ENCODE measurements at places on chromosomes 16 and 17. TPM values are rescaled to one million over a fixed set of nuclear protein-coding genes. Genes with fewer than 3 reads are reported as not detected.
A peak's percentile ranks its signal among the peaks of the same experiment; 100 is the strongest.

MMP28 gene
- 55.6 TPM for total RNA-seq

NAT9 gene
- 40.8 TPM for total RNA-seq

GCGR gene
- not detected for total RNA-seq

CD300LF gene
- 38.0 TPM for total RNA-seq

DNA sequence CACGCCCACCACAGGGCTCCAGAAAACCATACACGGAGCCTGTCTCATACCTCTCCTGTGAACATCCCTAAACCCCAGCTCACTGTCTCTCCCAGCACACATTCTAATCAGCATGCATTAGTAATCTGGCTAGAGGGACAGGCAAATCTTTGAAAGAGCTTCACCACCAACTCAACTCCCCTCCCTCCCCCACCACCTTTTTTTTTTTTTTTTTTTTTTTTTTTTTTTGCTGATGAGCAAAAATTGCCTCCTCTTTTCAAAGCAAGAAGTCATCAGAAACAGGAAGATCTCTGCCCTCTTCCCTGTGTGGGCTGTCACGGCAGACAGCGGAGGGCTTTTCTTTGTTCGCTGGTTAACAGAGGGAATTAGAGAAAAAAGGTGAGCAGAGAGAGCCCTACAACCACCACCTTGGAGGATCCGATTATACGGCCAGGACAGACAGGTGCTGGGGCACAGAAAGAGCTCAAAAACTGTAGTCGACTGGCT, 19.9 kb downstream of the GAS7 start:
- no peak overlapping the region for H3K27ac ChIP-seq
- no peak overlapping the region for H3K4me3 ChIP-seq
- H3K4me1 ChIP-seq: no peaks in the 10 kb centered on the region
- DNase-seq: no peak
- no peaks in the 10 kb centered on the region for H3K36me3 ChIP-seq

DNA sequence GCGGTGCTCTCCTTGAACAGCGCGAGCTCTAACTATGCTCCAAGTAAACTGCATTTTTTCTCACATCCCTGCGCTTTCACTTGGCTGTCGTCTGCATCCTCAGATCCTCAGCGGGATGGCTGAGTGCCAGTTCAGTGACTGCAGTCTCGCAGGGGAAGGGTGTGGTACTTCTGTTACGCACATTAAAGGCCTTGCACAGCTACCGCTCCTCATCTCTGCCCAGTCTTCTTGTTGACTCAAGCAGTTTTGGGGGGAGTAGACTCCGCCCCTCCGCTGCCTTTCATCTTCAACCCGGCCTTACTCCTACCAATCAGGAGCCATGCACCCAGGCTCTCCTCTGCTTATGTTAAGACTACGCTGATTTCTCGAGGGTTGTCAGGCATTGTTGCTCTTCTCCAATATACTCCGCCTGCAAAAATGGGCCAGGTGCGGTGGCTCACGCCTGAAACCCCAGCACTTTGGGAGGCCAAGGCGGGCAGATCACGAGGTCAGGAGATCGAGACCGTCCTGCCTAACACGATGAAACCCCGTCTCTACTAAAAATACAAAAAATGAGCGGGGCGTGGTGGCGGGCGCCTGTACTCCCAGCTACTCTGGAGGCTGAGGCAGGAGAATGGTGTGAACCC, 10.0 kb downstream of the ATP5PD start:
- peak; percentile 76 for DNase-seq
- H3K27me3 ChIP-seq: no peaks in the 10 kb centered on the region
- peaks cover 42% of the 10 kb centered on the region for H3K36me3 ChIP-seq
- peak overlapping the region; percentile 84 for H3K27ac ChIP-seq

- H3K4me1 ChIP-seq: no peaks in the 10 kb centered on the region
- H3K4me3 ChIP-seq: no peak overlapping the region
- no peaks in the 10 kb centered on the region for H3K36me3 ChIP-seq
- peaks cover 19% of the 10 kb centered on the region for H3K27me3 ChIP-seq
- no peak for DNase-seq
Observed at GRCh38 chr17:61440697-61441096, 11.5 kb upstream of the TBX4 start.

DNA sequence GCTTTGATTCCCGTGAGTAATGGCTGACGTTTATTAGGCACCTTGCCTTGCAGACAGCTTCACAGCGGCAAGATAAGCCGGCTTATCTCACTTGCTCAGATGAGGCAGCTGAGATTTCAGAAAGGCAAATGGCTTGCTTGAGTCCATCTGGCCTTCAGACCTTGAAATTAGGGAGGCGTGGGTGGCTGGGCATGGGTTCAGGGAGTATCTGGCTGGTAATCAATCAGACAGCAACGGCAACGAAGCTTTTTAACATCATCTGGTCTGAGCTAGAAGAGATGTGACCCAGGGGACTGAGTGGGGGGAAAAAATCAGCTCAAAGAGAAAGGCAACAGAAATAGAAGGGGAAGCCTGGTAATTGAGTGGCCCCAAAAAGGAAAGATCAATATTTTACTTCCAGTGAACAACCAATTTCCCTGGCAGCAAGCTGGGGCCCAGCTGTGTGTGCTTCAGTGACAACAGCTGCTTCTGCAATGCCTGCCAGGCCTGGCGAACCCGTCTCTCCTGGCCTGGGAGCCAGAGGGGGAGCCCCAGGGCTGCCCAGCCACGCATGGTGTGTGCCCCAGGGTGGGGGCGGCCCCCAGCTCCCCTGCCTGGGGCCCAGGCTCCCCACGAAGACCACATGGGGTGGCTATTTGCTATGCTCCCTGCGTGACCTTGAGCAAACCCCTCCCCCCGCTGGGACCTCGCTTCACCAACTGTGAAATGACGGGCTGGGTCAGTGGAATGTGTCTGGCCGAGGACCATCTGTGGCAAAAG, 34.0 kb downstream of the RAB11FIP4 start:
- H3K4me1 ChIP-seq: no peaks in the 10 kb centered on the region
- H3K27ac ChIP-seq: no peak overlapping the region
- H3K4me3 ChIP-seq: no peak overlapping the region
- no peaks in the 10 kb centered on the region for H3K27me3 ChIP-seq
- DNase-seq: no peak

- no peak for DNase-seq
- H3K27me3 ChIP-seq: no peaks in the 10 kb centered on the region
- no peak overlapping the region for H3K27ac ChIP-seq
Observed at GRCh38 chr17:9900044-9900594, 5.0 kb downstream of the RCVRN start.

DNA sequence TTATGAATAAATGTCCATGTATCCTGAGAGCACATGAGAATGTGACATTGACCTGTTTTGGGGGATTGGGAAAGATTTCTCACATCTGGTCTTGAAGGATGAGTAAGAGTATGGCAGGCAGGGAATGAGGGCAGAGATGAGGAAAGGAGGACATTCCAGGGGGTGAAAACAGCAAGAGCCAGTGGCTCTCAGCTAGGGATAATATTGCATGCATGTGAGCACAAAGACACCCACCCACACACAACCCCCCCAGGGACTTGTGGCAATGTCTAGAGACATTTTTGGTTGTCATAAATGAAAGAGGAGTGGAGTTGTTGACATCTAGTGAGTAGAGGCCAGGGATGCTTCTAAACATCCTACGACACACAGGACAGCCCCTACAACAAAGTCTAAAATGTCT, 6.0 kb downstream of the MYO1D start:
- peaks cover 44% of the 10 kb centered on the region for H3K4me1 ChIP-seq
- no peaks in the 10 kb centered on the region for H3K27me3 ChIP-seq
- no peak overlapping the region for H3K4me3 ChIP-seq
- H3K36me3 ChIP-seq: no peaks in the 10 kb centered on the region

DNA sequence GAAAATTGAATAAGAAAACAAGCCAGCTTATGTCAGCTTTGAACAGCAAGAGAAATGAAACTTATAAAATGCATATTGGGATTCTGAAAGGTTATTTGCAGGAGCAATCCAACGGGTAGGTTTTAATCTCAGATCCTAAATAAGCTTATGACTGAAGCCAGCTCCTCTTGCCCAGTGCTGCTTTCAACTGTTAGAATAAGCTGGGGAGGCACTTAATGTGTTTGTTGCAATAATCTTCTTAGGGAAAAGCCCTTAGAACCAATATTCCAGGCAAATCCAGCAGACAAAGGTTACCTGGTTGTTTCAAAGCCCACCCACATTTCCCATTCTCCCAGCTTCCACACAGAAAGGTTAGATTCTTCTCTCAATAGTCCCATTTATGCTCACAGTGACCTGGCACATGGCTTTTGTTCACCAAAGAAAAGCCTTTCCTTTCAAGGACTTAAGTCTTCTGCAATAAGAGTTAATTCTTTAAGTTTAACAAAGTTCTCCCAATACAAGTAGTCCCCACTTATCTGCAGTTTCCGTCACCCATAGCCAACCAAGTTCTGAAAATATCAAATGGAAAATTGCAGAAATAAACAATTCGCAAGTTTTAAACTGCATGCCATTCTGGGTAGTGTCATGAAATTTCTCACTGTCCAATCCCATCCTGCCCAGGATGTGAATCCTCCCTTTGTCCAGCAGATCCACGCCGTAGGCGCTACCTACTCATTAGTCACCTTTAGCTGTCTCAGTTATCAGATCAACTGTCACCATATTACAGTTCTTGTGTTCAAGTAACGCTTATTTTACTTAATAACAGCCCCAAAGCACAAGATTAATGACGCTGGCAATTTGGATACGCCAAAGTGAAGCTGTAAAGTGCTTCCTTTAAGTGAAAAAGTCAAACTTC, 5.9 kb downstream of the TEX2 start:
- H3K27ac ChIP-seq: no peak overlapping the region
- peaks cover 27% of the 10 kb centered on the region for H3K4me1 ChIP-seq

DNA sequence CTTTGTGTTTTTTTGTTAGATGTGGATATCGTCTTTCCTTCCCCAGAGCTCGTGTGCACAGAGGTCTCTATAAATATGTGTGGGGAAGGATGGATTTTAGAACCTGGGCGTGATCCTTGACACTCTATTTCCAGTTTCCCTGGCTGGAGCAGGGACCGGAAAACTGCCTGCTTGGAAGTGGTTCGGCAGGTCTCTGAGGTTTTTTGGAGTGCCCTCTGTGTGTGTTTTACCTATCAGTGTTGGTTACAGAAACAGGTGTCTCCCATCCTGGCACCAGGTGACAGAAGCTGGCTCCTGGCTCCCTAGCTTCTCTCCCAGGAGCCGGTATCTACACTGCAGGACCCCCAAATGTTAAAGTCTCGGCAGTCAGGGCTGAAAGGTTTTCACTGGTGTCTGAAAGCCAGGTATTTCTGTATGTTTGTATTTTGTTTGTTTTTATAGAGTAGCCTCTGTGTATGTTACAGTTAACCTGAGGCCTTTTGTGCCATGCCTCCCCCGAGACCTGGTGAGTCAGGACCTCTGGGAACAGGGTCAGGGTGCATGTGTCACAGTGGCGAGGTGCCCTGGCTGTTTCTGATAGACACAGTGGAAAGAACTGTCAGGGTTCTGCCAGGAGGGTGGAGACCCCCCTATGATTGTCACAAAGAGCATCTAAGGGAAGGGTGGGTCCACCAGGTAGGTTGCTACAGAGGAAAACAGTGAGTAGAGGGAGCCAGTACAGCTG, 31.3 kb downstream of the ZC3H18 start:
- no peaks in the 10 kb centered on the region for H3K27me3 ChIP-seq
- H3K4me1 ChIP-seq: peaks cover 21% of the 10 kb centered on the region
- peaks cover 49% of the 10 kb centered on the region for H3K36me3 ChIP-seq
- H3K4me3 ChIP-seq: no peak overlapping the region

DNA sequence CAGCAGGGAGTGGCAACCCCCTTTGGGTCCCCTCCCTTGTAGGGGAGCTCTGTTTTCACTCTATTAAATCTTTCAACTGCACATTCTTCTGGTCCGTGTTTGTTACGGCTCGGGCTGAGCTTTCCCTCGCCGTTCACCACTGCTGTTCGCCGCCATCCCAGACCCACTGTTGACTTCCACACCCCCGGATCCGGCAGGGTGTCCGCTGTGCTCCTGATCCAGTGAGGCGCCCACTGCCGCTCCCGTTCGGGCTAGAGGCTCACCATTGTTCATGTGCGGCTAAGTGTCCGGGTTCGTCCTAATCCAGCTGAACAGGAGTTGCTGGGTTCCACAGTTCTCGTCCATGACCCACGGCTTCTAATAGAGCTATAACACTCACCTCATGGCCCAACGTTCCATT, 408.1 kb downstream of the KCNJ2 start:
- H3K4me3 ChIP-seq: no peak overlapping the region
- no peaks in the 10 kb centered on the region for H3K36me3 ChIP-seq
- H3K4me1 ChIP-seq: no peaks in the 10 kb centered on the region
- no peak overlapping the region for H3K27ac ChIP-seq
- no peak for DNase-seq

Data from upper lobe of right lung (tissue), 1 donor.